Suppressor macrophage treated with lipopolysaccharide for 4 hours (primary cell): ENCODE measurements at places on chromosomes 11 and 22.

GRCh38 chr11:69905611-69906452 is 86.6 kb upstream of the FGF3 start:
- DNase-seq = no peak

- DNase-seq = no peak
Measured at GRCh38 chr11:31761636-31762035, 49.5 kb downstream of the PAX6 start.

DNA sequence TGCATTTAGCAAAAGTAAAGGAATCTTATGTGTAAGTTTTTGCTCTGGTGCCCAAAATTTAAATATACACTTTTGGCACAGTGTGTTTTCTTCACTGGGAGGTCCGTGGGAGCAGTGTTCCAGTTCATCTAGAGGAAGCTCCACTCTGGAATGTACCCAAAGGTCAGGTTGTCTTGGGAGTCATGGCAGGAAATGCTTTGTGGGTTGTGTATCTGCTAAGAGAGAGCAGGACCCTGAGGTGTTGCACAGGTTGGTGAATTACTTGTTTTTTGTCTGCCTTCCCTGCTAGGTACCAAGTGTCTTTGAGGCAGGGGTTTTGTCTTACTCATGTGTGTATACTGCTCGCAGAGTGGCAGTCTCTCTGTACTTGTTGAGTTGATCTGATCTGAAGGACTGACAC is 37.3 kb downstream of the DIXDC1 start:
- DNase-seq = no peak

GRCh38 chr22:36052505-36052941 is 23.9 kb upstream of the RBFOX2 start:
- DNase-seq = peak; percentile 7

DNA sequence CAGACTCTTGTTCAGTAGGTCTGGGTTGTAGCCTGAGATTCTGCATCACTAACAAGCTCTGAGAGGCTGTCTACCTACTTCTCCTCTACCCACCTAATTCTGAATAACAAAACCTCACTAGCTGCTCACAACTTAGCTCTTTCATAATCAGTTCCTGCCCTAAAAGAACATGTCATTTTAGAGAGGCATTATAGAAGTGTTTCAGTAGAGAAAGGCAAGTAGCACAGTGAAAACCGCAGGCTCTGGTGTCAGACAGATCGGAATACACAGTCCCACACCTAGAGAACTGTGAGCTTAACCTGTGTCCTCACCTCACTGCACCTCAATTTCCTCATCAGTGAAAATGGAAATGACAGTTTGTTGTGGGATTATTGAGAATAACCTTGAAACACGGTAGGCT is 1337.6 kb upstream of the TENM4 start:
- DNase-seq = no peak

- DNase-seq = no peak
Measured at GRCh38 chr11:43898574-43898973, 17.9 kb downstream of the ALKBH3 start.
